Ovary (tissue), 10 donors: ENCODE measurements at places on chromosomes 12 and 14. TPM values are rescaled to one million over a fixed set of nuclear protein-coding genes. Genes with fewer than 3 reads are reported as not detected.

- DNase-seq: no peak
- H3K27me3 ChIP-seq: no peaks in the 10 kb centered on the region
- H3K4me3 ChIP-seq: peak overlapping the region; percentile 58
- H3K4me1 ChIP-seq: peaks cover 7% of the 10 kb centered on the region
Observed at GRCh38 chr14:91253795-91254323, 9.4 kb upstream of the GPR68 start.

DNA sequence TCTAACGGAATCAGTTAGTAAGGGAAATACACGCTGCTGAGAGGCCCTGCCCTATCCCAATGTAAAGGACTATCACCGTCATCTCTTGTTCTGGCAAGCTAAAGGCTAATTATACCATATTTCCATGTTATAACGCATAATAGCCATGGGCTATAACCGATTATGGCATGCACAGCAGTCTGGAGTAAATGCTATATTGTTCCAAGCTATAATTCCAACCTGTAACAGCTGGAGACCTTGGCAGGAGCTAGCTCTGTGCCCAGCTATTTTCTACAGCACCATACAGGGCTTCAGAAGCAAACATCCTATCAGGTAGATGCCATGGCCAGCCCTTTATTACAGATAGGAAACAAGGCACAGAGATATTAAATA lies 26.3 kb downstream of the SYNE3 start:
- peaks cover 21% of the 10 kb centered on the region for H3K4me1 ChIP-seq
- DNase-seq: no peak
- no peak overlapping the region for H3K4me3 ChIP-seq
- H3K27me3 ChIP-seq: no peaks in the 10 kb centered on the region

DNA sequence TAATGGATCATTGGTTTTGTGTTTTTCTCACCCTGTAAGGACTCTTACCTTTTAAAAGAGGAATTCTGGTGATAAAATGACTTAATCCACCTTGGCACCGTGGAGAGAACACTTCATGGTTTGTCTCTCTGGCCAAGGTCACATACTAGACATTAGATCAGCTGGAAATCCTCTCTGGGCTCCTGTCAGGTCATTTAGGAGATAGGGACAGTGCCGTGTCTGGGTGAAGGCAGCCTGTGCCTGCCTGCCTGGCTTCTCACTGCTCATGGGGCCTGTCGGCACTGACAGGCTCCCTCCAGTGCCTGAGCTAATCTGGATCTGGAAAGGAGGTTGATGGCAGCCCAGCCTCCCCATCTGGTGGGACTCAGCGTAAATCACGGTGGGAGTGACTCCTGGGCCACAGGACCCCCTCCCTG lies 5.7 kb downstream of the CRADD start:
- peak; percentile 35 for DNase-seq
- peaks cover 15% of the 10 kb centered on the region for H3K4me1 ChIP-seq
- H3K4me3 ChIP-seq: no peak overlapping the region
- H3K27ac ChIP-seq: peak overlapping the region; percentile 58
- H3K27me3 ChIP-seq: no peaks in the 10 kb centered on the region

DNA sequence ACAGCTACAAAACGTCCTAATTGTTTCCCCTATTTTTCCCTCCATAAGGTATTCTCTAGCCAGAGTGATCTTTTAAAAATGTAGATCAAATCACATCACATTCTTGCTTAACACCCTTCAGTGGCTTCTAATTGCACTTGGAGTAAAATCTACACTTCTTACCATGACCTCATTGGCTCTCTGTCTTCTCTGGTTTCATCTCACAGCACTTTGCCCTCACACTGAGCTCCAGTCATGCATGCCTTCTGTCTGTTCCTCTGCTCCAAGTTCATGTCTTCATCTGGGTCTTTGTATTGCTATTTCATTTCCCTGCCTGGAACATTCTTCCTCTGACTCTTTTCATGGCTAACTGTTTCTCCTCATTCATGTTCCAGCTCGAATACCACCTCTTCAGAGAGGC lies 220.4 kb upstream of the GARIN6 start:
- no peaks in the 10 kb centered on the region for H3K36me3 ChIP-seq
- no peak for DNase-seq
- no peak overlapping the region for H3K4me3 ChIP-seq
- no peaks in the 10 kb centered on the region for H3K27me3 ChIP-seq
- H3K27ac ChIP-seq: no peak overlapping the region

GRCh38 chr12:116346222-116346621 lies 68.7 kb upstream of the MED13L start:
- DNase-seq: peak; percentile 74
- H3K4me1 ChIP-seq: no peaks in the 10 kb centered on the region
- no peak overlapping the region for H3K4me3 ChIP-seq

GRCh38 chr14:86989285-86989684 lies 1003.7 kb downstream of the GALC start:
- H3K27me3 ChIP-seq: no peaks in the 10 kb centered on the region
- no peaks in the 10 kb centered on the region for H3K36me3 ChIP-seq
- H3K4me3 ChIP-seq: no peak overlapping the region
- H3K4me1 ChIP-seq: no peaks in the 10 kb centered on the region

DNA sequence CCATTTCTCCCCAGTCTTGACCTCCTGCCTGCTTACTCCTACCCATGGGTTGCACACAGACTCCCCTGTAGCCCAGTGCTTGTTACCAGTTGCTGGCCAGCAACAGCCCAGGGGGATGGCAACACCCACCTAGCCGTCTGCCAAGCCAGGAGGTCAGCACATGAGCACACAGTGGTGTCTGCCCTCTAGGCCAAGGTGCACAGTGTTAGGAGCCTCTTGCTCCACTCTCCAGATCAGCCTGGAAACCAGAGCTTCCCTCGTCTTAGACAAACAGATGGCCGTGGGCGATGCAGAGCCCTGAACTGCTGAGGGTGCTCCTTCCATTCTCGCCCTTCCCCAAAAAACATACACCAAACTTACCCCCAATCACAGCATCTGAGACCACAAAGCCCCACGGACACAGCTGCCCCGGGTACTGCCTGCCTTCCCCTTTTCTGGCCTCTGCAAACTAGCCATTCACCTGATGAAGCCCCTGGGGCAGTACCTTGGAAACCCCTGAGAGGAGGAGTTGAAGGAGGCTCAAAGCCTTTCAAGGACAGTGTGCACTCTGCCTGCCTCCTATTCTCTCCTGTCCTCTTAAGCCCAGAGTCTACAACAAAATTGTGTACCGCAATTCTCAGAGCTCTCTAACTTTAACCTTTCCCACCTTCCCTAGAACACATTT lies 1.0 kb upstream of the GPD1 start:
- peaks cover 2% of the 10 kb centered on the region for H3K36me3 ChIP-seq
- no peak overlapping the region for H3K4me3 ChIP-seq
- DNase-seq: no peak
- no peaks in the 10 kb centered on the region for H3K27me3 ChIP-seq
- peaks cover 15% of the 10 kb centered on the region for H3K4me1 ChIP-seq

- H3K27ac ChIP-seq: no peak overlapping the region
- H3K4me1 ChIP-seq: no peaks in the 10 kb centered on the region
- no peak overlapping the region for H3K4me3 ChIP-seq
- H3K27me3 ChIP-seq: no peaks in the 10 kb centered on the region
- DNase-seq: no peak
- no peaks in the 10 kb centered on the region for H3K36me3 ChIP-seq
Observed at GRCh38 chr12:104422441-104422840, 34.3 kb upstream of the CHST11 start.

DNA sequence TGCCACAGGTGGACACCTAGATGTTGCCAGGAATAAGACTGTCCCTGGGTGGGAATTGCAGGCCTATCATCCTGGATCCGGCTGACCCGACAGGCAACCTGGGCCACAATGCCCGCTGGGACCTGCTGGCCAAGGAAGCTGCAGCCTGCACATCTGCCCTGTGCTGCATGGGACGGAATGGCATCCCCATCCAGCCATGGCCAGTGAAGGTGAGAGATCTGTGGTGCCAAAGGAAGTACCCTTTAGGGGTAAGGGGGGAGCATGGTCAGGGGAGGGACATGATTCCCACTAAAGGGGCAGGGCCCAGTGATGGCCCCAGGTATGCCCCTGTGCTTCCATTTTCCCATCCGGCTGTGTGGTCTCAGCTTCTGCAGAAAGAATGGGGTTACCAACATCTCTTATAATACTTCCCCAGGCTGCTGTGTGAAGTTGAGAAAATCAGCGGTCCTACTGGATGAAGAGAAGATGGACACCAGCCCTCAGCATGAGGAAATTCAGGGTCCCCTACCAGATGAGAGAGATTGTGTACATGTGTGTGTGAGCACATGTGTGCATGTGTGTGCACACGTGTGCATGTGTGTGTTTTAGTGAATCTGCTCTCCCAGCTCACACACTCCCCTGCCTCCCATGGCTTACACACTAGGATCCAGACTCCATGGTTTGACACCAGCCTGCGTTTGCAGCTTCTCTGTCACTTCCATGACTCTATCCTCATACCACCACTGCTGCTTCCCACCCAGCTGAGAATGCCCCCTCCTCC lies 8.6 kb upstream of the OAS2 start:
- H3K36me3 ChIP-seq: no peaks in the 10 kb centered on the region
- no peaks in the 10 kb centered on the region for H3K27me3 ChIP-seq
- H3K4me3 ChIP-seq: no peak overlapping the region
- H3K27ac ChIP-seq: no peak overlapping the region

- H3K27ac ChIP-seq: no peak overlapping the region
- DNase-seq: no peak
- no peaks in the 10 kb centered on the region for H3K36me3 ChIP-seq
- H3K27me3 ChIP-seq: no peaks in the 10 kb centered on the region
Observed at GRCh38 chr12:109358154-109358869, 10.6 kb downstream of the MYO1H start.

- H3K4me1 ChIP-seq: peaks cover 8% of the 10 kb centered on the region
- no peak overlapping the region for H3K4me3 ChIP-seq
- no peaks in the 10 kb centered on the region for H3K36me3 ChIP-seq
- H3K27ac ChIP-seq: no peak overlapping the region
- DNase-seq: no peak
- no peaks in the 10 kb centered on the region for H3K27me3 ChIP-seq
Observed at GRCh38 chr12:47850153-47851084, 30.7 kb upstream of the HDAC7 start.

GRCh38 chr12:4417455-4417854 lies 28.2 kb downstream of the FGF6 start:
- no peak overlapping the region for H3K27ac ChIP-seq
- DNase-seq: no peak
- H3K27me3 ChIP-seq: no peaks in the 10 kb centered on the region
- no peak overlapping the region for H3K4me3 ChIP-seq
- H3K36me3 ChIP-seq: no peaks in the 10 kb centered on the region

DNA sequence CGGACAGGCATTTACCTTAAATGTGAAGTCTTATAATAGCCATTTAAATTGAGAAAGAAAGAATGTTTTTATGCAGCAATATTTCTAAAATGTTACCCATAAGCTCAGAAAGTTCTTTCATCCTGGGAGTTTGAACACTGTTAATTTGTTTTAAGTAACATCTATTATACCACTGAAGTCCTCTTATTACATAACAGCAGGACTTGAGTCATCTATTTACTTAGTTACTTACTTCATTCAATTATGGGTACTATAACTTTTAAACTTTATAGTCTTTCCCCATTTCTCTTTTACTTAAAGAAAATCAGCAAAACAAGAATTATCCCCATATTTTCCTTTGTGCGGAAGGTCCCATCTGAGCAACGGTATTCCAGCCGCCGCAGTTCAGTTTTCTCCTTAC lies 473.1 kb downstream of the ETNK1 start:
- H3K36me3 ChIP-seq: no peaks in the 10 kb centered on the region
- no peaks in the 10 kb centered on the region for H3K4me1 ChIP-seq
- DNase-seq: no peak
- no peak overlapping the region for H3K4me3 ChIP-seq

DNA sequence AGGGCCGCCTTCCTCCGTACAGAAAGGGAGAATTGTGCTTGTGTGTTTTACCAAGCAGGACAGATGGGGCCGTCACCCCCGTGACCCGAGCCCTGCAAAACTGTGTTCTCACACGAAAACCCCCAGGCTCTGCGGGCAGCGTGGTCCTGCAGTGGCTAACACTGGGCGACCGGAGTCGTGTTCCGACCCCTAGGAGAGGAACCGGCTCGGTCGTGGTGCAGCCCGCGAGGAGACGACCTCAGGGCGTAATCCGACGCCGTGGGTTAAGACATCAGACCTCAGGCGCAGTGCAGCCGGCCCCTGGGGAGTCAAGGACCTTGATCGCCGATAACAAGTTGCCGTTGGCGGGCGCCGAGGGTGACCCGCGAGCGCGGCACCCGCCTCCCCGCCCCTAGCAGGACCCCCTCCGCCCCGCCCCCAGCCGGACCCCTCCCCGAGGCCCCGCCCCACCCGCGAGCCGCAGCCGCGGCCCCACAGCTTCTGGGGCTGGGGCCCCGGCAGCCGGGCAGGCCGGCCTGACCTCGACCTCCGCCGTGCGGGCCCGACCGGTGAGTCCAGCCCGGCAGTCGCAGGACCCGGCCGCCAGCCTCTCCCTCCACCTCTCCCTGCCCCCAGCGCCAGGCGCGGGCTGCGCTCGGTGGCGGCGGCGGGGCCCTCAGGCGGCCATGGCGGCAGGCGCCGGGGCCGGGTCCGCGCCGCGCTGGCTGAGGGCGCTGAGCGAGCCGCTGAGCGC lies at the start of gene CHPT1:
Gene CHPT1, plus strand, starts transcription at position 444 of the 733 bp plus-strand sequence. Its CDS starts 222 bp downstream, at position 666.
- H3K27me3 ChIP-seq: no peaks in the 10 kb centered on the region
- H3K27ac ChIP-seq: peak within 1 kb of the TSS; percentile 87
- peak within 1 kb of the TSS; percentile 91 for H3K4me3 ChIP-seq
- no peaks in the 10 kb centered on the region for H3K36me3 ChIP-seq
- peak; percentile 78 for DNase-seq
- peaks cover 3% of the 10 kb centered on the region for H3K4me1 ChIP-seq

DNA sequence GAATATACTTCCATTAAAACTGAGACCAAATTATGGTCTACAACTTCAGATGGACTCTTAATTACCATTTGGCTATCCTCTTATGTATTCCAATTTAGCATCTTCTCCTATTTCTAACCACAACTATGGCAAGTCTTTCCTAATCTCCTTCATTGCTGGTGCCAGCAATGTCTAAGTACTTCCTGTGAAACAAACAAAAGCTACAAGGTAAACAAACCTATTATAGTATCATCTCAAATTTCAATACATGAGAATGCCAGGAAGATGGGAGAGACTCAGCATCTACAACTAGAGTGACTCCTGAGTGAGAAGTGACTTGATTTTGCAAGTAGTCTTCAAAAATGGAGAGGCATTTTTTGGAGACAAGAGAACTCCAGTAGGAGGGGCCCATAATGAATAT lies 202.9 kb upstream of the ATXN7L3B start:
- no peak overlapping the region for H3K27ac ChIP-seq
- H3K36me3 ChIP-seq: no peaks in the 10 kb centered on the region
- DNase-seq: no peak
- no peaks in the 10 kb centered on the region for H3K4me1 ChIP-seq
- H3K4me3 ChIP-seq: no peak overlapping the region

Gene KRT82
- not detected for total RNA-seq

Gene FBXO21
- total RNA-seq: 195 TPM

Gene LTBR
- total RNA-seq: 104 TPM

Gene FAIM2
- 0.50 TPM for total RNA-seq

Gene FBRSL1
- 60.0 TPM for total RNA-seq

Gene ADAM21
- total RNA-seq: 0.20 TPM

Gene TAS2R30
- total RNA-seq: 2.8 TPM

Gene LIN7A
- 6.6 TPM for total RNA-seq

Gene OVCH1
- total RNA-seq: 0.10 TPM

Gene SDSL
- 1.7 TPM for total RNA-seq

Gene OR11H6
- total RNA-seq: not detected

Gene TRIM9
- 0.91 TPM for total RNA-seq
